ENCODE measurements at places on chromosomes 7 and 10.

- peak; percentile 60 for DNase-seq
These were observed 1.9 kb upstream of the SGMS1 start for GRCh38 chr10:50625649-50626132.

GRCh38 chr10:133350950-133351329, 3.8 kb downstream of the PRAP1 start:
- no peak for DNase-seq

DNA sequence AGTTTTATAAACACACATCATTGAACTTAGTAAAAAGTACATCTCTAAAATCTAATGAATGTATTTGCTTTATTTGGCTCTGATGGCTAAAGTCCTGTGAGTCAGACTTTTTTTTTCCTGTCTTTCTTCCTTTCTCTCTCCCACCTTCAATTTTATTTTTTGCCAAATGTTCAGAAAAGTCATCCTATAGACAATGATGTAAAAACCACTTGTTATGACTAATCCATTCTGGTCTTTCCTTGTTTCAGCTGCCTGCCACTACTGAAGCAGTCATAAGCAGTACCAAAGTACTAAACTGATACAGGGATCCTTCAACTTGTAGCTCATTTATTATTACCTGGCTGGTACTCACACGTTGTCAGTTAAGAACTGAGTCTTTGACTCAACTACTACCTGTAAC, 23.9 kb downstream of the HECTD2 start:
- no peak for DNase-seq

- no peak for DNase-seq
These were observed 72.2 kb downstream of the RSU1 start for GRCh38 chr10:16745061-16745460.

GRCh38 chr10:63929831-63930467, 408.7 kb downstream of the REEP3 start:
- no peak for DNase-seq

- DNase-seq = no peak
These were observed 906.7 kb upstream of the CELF2 start for GRCh38 chr10:10110844-10111490.

- no peak for DNase-seq
These were observed 44.8 kb downstream of the PRPF18 start for GRCh38 chr10:13631594-13631993.

DNA sequence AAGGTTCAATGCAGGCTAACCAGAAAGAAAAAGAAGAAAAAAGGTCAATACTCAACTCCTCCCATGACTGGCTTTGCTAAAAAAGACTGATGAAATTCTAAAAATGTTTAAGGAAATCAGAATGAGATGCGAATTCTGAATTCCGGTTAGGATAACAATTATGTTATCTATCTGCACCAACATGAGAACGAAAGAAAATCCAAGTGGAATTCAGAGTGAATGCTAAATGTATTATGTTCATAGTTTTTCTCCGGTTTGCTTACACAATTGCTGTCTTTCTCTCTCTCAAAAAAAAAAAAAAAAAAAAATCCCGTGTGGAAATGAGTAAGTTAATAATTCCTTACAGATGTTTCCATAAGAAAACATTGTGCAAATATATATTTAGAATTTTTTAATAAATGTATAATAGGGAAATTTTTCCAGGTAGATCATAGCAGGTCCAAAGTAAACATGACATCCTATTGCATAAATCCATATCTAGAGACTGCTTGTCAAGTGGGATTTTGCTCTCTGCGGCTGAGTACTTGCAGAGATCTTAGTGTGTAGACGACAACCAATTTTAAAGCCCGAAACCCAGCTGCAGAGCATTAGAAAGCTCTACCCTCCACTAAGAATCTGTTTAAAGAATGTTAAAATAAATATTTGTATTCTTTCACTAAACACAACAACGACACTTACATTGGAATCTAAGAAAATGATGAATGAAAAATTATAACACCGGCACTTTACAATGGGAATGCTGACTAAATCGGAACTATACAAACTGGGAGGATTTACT, 104.0 kb downstream of the JAZF1 start:
- DNase-seq = no peak

DNA sequence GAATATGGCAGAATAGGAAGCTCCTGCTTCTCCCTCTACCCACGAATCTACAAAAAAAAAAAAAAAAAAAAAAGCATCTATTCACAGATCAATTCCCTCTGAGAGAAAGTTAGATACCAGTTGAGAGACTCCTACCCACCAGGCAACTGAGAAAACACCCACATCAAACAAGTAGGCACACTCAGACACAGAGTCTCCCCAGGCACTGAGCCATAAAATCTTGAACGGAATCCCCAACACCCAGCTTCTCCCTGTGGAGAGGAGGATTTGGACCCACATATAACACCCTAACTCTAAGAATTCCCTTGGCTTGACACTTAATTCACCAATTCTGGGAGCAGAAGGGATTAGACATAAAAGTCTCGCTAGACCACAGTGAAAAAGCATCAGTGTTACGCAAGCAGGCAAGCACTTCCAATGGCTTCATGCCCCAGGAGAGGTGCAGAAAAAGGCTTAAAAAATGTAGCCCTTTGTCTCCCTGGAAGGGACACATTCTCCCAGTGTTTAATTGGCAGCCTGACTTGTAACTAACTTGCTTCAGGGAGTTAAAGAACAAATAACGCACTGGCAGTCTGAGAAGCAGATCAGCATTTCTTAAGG, 192.2 kb downstream of the ELAPOR2 start:
- peak; percentile 56 for DNase-seq

DNA sequence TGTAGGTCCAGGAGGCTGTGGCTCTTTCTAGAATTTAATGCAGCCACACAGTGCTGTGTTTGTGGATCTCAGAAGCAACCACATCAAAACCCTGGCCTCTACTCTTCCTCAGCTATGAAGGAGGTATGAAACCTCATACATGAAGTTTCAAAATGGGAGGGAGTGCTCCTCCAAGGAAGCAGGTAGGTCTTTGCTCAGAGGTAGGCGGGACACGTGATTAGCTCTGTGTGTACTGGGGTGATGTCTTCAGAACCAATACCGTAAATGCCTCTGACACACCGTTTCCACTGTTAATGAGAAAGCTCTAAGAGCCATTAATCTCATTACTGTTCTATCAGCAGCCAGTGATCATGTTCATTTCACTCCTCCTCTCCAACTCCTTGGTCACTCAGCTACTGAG, 126.1 kb downstream of the PLXNA4 start:
- DNase-seq = no peak

GRCh38 chr7:43701500-43701854, 27.8 kb downstream of the COA1 start:
- no peak for DNase-seq

DNA sequence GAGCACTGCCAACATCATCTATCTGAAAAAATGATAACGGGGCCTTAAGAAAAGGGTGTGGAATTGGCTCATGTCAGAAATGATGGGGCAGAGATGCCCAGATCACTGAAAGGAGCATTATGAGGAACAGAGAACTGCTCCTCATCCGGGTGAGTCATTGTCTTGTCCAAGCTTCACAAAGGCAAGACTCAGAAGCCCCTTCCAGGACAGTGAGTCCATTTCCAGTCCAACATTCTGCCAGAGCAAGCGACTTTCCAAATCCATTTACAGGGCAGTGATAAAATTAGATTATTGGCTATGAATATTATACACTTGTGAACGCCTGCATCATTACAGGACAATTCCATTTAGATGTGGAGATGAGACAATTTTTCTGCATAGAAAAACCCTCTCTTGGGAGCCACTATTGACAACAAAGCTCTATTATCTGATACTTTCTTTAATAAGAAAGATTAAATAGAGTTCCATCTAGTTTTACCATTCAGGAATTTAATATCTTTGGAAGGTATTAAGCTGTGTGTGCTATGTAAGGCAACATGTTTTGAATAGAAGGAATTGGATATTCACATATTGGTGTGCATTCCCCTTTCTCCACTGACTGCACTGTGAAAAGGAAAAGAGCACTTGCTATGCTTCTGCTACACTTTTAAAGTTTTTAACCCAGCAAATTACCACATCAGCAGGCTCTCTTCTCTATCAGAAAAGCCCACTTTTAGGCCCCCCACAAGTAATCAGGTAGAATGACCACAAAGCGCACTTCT, 159.6 kb downstream of the NRP1 start:
- DNase-seq = no peak

GRCh38 chr7:106871793-106872571, 6.9 kb downstream of the PIK3CG start:
- no peak for DNase-seq

GRCh38 chr10:4683137-4683536, 142.9 kb upstream of the AKR1E2 start:
- no peak for DNase-seq

GRCh38 chr10:121351540-121351939, 246.7 kb downstream of the FGFR2 start:
- no peak for DNase-seq

GRCh38 chr10:130900441-130901160, 410.9 kb downstream of the TCERG1L start:
- DNase-seq = no peak

DNA sequence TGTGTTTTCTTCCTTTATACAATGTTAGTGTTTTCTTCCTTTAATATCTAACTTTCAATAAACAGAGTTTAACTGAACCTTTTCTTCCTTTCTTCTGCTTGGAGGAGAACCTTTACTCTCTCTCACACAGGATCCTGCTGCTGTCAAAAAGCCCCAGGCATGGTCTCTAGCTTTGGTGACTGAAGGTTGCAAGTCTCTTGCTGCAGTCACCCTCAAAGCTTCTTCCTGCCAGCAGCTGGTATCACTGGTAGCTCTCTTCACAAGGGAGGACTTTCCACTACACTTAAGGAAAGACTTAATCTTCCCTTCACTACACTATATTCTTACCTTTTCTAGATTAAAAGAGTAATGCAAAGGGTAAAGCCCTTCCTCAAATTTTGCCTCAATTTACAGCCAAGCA, 153.4 kb downstream of the SGMS1 start:
- peak; percentile 62 for DNase-seq

DNA sequence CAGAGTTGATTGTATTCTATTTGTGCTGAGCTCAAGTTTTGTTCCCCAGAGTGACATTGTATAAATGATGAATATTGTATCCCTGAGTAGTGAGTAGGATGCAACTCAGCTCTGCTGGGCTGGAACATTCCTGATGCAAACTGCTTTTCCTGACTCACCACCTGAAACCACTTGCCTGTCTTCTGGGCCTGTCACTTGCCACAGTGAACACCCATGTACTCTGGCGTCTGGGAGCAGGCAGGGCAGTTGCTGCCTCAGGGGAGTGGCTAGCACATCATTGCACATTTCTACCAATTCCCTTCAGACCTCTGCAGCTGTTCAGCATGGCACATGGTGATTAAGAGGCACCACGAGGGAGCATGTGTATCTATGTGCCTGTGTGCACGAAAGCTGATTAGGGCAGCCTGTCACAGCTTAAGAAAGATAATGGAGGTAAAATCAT, 157.3 kb downstream of the SND1 start:
- DNase-seq = no peak

DNA sequence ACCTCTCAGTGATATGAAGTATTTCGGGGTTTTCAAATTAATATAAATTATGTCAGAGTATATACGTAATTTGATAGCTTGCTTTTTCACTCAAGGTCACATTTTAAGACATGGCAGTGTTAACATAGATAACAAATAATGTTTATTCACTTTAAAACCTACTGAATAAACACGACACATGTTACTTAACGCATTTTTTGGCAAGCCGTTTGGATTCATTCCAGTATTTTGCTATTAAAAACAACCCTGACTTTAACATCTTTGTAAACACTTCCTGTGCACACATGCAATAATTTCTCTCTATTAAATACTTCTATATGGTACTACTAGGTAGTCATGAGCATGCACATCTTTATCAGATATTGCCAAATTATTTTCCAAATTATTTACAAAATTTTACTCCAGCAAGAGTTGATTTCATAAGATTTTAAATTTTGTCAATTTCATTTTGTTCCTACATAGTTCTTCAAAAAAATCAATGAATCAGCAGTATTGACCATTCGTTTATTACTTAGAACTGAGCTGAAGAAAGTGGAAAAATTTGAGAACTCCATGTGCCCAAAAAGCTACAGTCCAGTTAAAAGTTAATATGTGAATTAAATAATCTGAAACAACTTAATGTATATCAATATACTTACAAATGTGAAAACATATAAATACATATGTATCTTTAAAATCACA, 26.8 kb upstream of the THSD7A start:
- DNase-seq = no peak

DNA sequence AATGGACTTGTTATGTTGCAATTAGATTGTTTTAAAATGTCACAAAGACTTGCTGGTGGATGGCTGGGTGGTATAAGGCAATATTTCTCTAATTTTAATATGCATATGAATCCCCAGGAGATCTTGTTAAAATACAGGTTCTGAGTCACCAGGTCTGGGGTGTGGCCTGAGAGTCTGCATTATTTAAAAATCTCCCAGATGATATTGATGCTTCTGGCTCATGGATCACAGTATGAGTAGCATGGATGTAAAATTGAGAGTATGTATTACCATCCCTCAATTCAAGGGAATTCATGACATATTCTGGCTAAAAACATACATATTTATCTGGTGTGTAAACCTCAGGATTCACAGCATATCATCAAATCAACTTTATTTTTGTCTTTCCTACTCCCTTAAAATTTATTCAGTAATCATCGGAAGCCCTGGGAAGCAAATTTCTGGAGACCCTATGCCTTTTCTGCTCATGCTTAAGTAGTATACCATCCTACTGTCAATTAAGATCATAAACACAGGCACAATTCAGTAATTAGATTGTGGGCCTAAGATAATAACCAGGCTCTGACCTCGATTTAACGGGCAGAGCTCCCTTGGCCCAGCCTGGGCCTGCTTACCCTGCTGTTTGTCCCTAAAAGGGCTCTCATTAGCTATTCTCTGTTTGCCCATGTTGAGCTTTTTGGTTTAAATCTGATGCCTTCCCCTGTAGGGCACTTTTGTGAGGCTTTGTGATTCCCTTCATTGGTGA, 29.6 kb upstream of the ICA1 start:
- no peak for DNase-seq

GRCh38 chr10:121310151-121310711, 288.0 kb downstream of the FGFR2 start:
- peak; percentile 61 for DNase-seq

DNA sequence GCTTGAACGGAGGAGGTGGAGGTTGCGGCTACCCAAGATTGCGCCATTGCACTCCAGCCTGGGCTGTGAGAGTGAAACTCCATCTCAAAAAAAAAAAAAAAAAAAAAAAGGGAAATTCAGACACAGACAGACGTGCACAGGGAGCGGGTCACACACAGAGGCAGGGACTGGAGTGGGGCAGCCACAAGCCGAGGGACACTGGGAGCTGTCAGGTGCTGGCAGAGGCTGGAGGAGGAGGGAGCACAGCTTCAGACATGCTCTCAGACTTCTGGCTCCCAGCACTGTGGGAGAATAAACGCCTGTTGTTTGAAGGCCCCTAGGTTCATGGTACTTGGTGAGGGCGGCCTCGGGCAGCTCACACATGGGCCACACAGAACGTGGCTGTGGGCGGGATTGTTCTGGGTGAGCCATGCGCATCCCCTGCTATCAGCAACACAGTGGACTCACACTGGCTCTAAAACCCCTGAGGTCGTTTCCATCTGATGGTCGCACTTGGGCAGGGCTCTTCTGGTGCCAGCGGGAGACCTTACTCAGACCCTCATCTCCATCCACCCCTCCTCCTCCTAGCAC, 375.9 kb downstream of the DNAJB6 start:
- DNase-seq = no peak

GRCh38 chr10:7666253-7667023, at the start of gene ITIH5:
Gene ITIH5, minus strand, starts transcription at chr10:7666966. Its CDS starts 74 bp downstream, at chr10:7666892.
- peak; percentile 28 for DNase-seq

Data from ELF-1 (cell line).